ENCODE measurements at places on chromosomes 5 and 9. TPM values are rescaled to one million over a fixed set of nuclear protein-coding genes. Genes with fewer than 3 reads are reported as not detected.

DNA sequence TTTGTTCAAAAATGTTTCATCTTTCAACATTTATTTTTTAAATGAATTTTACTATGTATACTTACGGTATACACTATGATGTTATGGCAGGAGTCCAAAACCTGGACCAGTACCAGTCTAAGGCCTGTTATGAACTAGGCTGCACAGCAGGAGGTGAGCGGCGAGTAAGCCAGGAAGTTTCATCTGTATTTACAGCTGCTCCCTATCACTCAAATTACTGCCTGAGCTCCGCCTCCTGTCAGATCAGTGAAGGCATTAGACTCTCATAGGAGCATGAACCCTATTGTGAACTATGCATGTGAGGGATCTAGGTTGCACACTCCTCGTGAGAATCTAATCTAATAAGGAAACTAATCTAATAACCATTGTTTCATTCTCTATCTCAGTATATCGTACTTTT, 715.5 kb upstream of the PTPRD start:
- no peaks in the 10 kb centered on the region for H3K36me3 ChIP-seq
- no peak overlapping the region for H3K4me3 ChIP-seq
- no peak for DNase-seq
- H3K27me3 ChIP-seq = no peaks in the 10 kb centered on the region
- H3K27ac ChIP-seq = no peak overlapping the region

GRCh38 chr5:35903631-35904203, 34.7 kb downstream of the CAPSL start:
- DNase-seq = no peak
- no peaks in the 10 kb centered on the region for H3K4me1 ChIP-seq
- no peaks in the 10 kb centered on the region for H3K36me3 ChIP-seq
- no peak overlapping the region for H3K27ac ChIP-seq
- H3K27me3 ChIP-seq = peaks cover 3% of the 10 kb centered on the region
- H3K4me3 ChIP-seq = no peak overlapping the region

DNA sequence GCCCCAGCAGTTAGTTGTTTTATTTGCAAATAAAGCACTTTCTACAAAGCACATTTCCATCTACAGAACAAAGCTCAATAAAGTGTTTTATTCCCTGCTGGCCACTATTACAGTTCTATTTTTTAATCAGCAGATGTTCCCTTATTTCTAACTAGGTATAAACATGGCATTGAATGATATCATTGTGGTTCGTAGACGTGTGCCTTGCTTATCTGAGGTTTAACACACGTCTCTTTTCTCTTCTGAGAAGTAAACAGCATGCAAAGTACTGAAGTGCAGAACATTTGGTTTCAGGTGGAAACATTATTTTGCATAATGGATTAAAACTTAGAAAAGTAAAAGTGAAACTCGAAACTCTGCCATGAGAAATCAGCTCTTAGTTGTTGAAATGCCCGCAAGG, 1989.3 kb upstream of the WWC1 start:
- no peaks in the 10 kb centered on the region for H3K4me1 ChIP-seq
- no peak overlapping the region for H3K27ac ChIP-seq
- no peak overlapping the region for H3K4me3 ChIP-seq
- no peaks in the 10 kb centered on the region for H3K36me3 ChIP-seq
- no peak for DNase-seq

GRCh38 chr5:150626853-150627276, 13.6 kb upstream of the SYNPO start:
- no peaks in the 10 kb centered on the region for H3K27me3 ChIP-seq
- H3K27ac ChIP-seq = no peak overlapping the region
- peak; percentile 76 for DNase-seq
- H3K36me3 ChIP-seq = peaks cover 11% of the 10 kb centered on the region
- peaks cover 24% of the 10 kb centered on the region for H3K4me1 ChIP-seq

GRCh38 chr9:114037961-114038723, 40.0 kb downstream of the AMBP start:
- H3K27me3 ChIP-seq = no peaks in the 10 kb centered on the region
- no peak overlapping the region for H3K4me3 ChIP-seq
- H3K4me1 ChIP-seq = no peaks in the 10 kb centered on the region
- no peak overlapping the region for H3K27ac ChIP-seq

GRCh38 chr5:14238272-14238671, 95.1 kb downstream of the TRIO start:
- no peaks in the 10 kb centered on the region for H3K27me3 ChIP-seq
- H3K36me3 ChIP-seq = no peaks in the 10 kb centered on the region
- peaks cover 22% of the 10 kb centered on the region for H3K4me1 ChIP-seq
- DNase-seq = no peak
- H3K27ac ChIP-seq = no peak overlapping the region

DNA sequence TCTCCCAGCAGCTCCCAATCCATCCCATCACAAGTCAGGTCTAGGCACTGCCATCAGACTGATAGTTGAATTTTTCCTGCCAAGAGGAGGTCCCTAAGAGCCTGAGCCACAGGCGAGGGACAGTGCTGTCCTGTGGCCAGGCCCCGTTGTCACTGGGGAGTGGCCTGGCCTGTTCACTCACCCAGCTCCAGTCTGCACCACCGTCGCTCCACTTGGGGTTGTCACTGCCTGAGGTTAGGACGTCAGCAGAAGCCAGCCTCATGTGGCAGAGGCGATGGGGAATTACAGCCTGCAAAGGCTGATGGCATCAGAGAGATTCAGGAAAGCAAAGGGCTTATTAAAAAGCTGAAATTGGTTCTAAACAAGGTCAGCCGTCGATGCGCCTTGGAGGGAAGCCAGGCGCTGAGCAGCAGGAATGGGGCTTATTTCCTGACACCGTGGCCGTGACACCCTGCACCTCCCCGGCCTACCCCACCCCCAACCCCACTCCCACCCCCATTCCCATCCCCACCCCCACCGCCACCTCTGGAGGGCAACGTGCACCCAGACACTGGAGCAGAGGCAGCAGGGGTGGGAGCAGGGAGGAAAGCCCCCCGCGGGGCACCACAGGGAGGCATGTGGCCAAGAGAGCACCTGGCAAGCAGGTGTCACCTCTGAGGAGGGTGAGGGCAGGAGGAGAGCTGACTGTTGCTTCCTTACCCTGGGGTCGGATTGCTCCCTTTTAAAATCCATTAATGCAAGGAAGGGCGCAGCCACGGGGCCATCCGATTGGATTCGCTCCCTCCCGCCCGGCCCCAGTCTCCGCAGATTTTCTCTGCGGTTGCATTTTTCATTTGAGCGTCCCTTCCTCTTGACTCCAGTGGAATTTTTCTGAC, 3.1 kb upstream of the DBH start:
- no peaks in the 10 kb centered on the region for H3K4me1 ChIP-seq
- no peaks in the 10 kb centered on the region for H3K27me3 ChIP-seq
- no peaks in the 10 kb centered on the region for H3K36me3 ChIP-seq
- no peak for DNase-seq
- no peak overlapping the region for H3K4me3 ChIP-seq

DNA sequence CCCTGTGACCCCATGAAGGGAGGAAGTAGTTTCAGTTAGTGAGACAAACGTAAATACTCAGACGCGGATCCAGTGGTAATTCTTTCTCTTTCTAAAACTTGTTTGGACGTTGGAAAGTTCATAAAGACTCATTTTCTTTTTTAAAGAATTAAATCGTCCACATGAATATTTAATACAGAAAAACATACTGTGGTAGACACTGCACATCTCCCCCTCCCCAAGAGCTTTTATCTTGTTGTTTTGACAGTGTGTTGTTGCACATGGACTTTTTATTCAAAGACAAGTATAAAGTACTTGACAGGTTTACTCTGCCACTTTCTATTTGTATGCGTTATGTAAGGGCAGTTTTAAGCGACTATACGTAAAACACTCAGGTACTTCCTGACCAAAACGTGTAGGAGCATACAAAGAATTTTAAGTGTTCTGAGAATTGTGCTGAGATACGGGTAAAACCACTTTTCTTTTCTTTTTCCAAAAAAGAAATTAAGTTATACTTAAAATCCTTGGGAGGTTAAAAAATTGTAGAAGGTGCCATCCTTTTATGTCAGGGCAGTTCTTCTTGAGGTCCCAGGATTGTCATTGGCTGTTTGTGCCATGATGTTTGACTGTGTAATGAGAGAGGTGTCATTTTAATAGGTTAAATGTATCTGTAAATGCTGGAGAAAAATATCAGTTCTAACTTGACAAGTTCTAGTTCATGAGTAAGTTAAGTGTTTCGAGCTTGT, 1.3 kb downstream of the NIPBL start:
- H3K36me3 ChIP-seq = no peaks in the 10 kb centered on the region
- peak overlapping the region; percentile 94 for H3K27ac ChIP-seq
- no peaks in the 10 kb centered on the region for H3K27me3 ChIP-seq
- H3K4me1 ChIP-seq = peaks cover 30% of the 10 kb centered on the region
- peak; percentile 59 for DNase-seq

DNA sequence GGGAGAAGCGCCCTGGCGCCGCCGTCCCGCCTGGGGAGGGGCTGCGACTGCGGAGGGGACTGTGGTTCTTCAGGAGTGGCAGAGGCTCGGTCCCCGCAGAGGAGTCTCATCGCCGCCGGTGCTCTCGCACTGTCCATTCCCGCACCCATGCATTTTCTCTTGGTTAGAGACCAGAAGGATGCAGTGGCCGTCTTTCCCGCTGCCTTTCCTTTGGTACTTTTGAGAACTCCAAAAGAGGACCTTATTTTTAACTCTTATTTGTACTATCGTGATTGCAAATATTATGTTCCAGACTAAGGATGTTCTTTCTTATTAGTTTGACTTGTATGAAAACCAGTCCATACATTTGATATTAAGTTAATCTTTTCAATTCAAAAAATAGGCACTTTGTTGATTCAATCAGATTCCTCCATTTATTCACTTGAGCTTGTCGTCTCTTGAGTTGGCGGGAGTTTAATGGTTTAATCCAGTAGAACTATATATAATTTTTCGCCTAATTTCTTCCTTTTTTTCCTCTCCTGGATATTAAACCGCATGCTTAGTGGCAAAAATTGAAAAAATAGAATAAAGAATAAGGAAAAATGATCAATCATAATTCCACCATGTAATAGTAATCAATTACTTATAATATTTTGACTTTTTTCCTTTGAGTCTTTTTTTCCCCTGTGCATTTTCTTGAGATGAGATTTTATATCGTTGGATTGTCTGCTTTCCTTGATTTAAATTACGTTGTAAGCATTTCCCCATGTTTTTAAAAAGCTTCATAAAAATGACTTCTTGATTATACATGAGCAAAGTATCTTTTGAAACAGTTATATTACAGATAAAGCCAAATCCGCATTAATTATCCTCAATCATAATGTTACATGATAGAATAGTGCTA, 861 bp downstream of the ZFYVE16 start:
- H3K4me1 ChIP-seq = peaks cover 18% of the 10 kb centered on the region
- peak overlapping the region; percentile 91 for H3K27ac ChIP-seq
- H3K36me3 ChIP-seq = no peaks in the 10 kb centered on the region
- no peaks in the 10 kb centered on the region for H3K27me3 ChIP-seq
- peak overlapping the region; percentile 68 for H3K4me3 ChIP-seq

DNA sequence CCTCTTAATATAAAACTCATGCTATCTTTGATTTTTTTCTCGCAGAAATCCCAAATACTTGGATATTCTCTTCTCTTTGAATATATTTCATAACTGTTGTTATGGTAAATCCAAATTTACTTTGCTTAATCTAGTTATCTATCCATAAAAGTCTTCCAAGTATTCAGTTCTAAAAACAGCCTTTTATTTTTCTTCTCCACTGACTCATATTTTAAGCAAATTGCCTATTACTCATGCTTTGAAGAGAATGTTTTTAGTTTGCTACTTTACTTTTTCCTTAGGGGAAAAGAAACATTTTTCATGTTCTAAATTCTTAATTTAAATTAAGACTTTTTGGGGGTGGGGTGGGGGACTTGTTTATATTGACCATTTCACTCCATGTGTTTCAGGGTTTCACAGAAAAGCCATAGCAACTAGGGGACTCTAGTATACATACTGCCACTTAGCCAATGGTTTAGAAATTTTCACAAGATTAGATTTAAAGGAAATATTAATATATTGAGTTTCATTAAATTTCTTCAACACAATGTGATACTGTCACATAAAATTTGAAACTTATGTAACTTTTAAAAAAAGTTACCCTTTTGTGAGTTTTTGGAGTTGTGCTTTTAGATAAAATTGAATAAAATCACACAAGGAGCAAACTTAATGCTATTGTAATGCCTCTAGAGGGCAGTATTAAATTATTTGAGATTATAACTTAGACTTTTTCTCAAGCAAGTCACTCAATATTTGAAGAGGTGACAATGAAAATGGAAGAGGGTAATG, 545.8 kb upstream of the ARRDC3 start:
- DNase-seq = peak; percentile 28
- no peak overlapping the region for H3K27ac ChIP-seq
- H3K4me3 ChIP-seq = no peak overlapping the region
- H3K36me3 ChIP-seq = no peaks in the 10 kb centered on the region

DNA sequence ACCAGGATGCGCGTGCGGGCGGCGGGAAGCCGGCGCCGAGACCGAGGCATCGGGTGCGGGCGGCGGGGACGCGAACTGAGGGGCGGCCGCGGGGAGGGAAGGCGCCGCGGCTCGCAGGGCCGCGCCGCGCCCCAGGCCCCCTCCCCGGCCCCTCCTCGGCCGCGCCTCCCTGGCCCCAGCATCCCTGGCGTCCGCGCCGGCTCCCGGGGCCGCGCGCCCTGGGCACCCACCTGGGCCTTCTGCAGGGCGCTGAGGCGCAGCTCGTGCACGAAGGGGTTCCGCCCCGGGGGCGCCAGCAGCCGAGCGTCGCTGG, 324 bp downstream of the LPCAT1 start:
- no peaks in the 10 kb centered on the region for H3K27me3 ChIP-seq
- H3K4me1 ChIP-seq = peaks cover 16% of the 10 kb centered on the region
- H3K4me3 ChIP-seq = peak overlapping the region; percentile 92
- no peak for DNase-seq
- peak overlapping the region; percentile 59 for H3K27ac ChIP-seq
- peaks cover 9% of the 10 kb centered on the region for H3K36me3 ChIP-seq

CCDC192 gene
- total RNA-seq = not detected

SCGB3A2 gene
- total RNA-seq = not detected

RETREG1 gene
- not detected for total RNA-seq

EHMT1 gene
- total RNA-seq = 103 TPM

OTULIN gene
- total RNA-seq = 34.7 TPM

RNF183 gene
- not detected for total RNA-seq

NTNG2 gene
- not detected for total RNA-seq

LHX2 gene
- not detected for total RNA-seq

SOWAHA gene
- not detected for total RNA-seq

TAF11L5 gene
- not detected for total RNA-seq

CD74 gene
- 0.76 TPM for total RNA-seq

HEMGN gene
- total RNA-seq = not detected
